ENCODE measurements at places on chromosomes 1 and 21.

DNA sequence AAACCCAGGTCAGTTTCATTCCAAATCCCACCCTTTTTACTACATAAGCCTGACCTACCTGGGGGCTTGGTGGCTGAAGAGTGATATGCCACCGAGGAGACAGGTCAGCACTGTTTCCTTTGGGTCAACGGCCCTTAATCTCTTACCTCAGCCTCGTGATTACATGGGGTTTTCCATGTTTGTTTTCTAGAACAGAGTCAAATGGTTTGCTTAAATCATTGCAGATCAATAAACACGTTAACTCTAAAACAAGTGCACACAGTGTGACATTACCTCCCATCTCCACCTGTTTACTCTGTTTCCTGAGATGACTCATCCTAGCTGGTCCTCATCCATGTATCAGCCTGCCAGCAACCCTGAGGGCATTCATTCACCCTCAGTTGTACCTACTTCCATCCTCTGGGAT lies 40.8 kb upstream of the TP53BP2 start:
- ATAC-seq, result no peak

- ATAC-seq, result no peak
These were observed 39.7 kb downstream of the ANKRD13C start for GRCh38 chr1:70314706-70315304.

GRCh38 chr1:58627221-58627620 lies 50.2 kb upstream of the TACSTD2 start:
- no peak for ATAC-seq

DNA sequence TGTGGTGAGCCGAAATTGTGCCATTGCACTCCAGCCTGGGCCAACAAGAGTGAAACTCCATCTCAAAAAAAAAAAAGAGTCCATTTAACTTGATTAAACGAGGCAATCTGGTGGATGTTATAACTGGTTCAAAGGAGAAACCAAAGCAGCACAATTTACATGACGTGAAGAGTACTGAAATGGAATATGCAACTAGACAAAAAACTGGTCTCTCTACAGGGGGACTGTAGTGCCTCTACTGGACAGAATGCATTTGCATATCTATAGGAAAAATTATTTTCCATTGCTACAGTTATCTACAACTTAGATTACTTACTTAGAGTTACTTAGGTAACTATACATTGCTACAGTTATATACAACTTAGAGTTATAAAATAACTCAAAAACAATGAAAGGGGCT lies 2.7 kb upstream of the CAPN2 start:
- no peak for ATAC-seq

GRCh38 chr1:228277491-228278431 lies 69.9 kb downstream of the OBSCN start:
- ATAC-seq, result no peak

DNA sequence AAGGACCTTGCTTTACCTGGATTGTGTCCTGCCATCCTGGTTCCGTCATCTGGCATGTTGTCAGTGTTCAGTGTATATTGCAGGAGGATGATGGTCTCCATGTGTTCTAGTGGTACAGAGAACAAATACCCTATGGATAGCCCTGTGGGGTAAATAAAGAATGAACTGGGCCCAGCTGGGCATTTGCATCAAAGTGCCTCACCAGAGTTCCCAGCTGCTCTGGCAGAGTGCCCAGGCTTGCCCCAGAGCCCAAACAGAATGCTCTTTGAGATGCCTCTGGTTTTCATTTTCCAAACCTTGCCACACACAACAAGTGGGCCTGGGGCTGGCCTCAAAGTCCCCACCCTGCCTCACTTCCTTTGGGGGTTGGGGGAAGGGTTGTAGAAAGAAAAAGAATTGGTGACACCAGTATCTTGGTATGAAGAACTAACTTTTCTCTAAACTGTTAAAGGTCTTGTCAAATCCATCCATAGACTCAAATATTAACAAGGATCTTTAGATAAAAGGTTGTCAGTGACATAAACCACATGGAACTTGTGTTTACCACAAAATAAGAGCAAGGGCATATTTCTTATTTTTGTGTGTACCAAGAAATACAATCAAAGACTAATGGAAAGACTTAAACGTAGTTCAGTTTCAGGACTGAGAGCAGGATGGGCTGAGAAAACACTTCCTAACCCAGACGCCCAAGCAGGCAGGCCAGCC lies 82.2 kb downstream of the LMO4 start:
- peak; percentile 72 for ATAC-seq

- ATAC-seq, result no peak
These were observed 360.6 kb upstream of the USP24 start for GRCh38 chr1:55575571-55576279.

GRCh38 chr1:54806931-54807611 lies 5.9 kb upstream of the TTC22 start:
- no peak for ATAC-seq

DNA sequence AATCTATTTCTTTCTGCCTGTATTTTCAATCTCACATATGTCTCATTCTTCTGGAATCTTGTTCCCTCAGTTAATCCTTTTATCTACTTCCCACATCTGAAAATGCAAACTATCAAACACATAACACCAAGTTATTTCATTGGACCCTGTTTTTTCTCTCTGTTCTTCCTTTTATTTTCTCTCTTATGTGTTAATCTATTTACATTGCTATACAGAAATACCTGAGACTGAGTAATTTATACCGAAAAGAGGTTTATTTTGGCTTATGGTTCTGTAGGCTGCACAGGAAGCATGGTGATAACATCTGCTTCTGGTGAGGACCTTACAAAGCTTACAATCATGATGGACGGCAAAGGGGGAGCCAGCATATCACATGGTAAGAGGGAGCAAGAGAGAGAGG lies 247.6 kb downstream of the TGFB2 start:
- no peak for ATAC-seq

DNA sequence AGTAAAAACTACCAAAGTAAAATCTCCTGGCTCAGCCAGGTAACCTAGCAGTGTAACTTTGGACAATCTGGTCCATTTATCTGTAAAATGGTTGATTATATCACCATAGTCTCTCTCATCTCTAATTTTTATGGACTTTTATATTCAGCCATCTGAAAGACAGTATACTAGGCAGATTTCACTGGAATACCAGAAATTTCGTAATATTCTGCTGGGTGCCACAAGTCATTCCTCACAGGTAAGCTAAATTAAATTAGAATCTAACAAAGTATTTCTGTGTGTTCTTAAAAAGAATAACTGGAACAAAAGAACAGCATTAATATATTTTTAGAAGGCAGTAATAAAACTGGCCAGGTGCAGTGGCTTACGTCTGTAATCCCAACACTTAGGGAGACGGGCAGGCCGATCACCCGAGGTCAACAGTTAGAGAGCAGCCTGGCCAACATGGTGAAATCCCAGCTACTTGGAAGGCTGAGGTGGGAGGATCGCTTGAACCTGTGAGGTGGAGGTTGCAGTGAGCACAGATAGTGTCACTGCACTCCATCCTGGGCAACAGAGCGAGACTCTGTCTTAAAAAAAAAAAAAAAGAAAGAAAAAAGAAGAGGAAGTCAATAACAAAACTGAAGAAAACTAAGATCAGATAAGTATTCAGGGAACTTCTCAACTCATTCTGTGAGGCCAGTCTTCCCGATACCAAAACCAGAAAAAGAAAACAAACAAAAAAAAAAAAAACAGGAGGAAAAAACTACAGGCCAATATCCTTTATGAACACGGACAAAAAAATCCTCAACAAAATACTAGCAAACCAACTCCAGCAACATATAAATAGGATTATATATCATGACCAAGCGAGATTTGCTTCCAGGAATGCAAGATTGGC lies 35.9 kb downstream of the PIK3R3 start:
- no peak for ATAC-seq

DNA sequence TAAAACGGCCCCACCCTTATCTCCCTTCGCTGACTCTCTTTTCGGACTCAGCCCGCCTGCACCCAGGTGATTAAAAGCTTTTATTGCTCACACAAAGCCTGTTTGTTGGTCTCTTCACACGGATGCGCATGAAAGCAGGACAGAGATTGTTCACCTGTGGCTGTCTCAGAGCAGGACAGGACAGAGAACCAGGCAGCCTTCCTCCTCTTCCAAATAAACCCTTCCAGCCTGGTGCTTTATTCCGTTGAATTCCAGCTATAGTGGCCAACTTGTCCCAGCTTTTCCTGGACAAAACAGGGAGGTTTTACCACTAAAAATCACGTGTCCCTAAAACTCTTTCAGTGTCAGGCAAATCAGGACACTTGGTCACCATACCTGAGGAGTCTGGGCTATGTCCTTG lies 9.5 kb upstream of the DMRTB1 start:
- no peak for ATAC-seq

GRCh38 chr1:246820666-246821065 lies 96.5 kb downstream of the SCCPDH start:
- no peak for ATAC-seq

- ATAC-seq, result peak; percentile 70
These were observed 50.9 kb downstream of the NTMT2 start for GRCh38 chr1:170196490-170197236.

DNA sequence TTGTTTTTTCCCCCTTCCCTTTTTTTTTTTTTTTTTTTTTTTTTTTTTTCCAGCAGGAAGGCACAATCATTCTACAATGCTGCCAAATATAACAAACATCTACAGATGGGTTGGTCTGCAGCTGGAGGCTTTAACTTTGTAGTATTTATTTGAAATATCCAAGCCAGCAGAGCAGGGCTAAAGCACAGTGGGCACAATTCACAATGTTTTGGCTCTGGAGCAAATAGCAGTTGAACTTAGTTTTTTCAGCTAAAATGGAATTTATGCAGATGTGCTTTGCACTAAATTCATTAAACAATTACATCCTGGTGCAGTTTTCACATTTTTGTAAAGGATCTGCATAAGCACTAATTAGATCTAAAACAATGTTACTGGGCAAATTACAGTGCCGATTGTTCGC lies 39.8 kb upstream of the ZBTB18 start:
- ATAC-seq, result no peak

DNA sequence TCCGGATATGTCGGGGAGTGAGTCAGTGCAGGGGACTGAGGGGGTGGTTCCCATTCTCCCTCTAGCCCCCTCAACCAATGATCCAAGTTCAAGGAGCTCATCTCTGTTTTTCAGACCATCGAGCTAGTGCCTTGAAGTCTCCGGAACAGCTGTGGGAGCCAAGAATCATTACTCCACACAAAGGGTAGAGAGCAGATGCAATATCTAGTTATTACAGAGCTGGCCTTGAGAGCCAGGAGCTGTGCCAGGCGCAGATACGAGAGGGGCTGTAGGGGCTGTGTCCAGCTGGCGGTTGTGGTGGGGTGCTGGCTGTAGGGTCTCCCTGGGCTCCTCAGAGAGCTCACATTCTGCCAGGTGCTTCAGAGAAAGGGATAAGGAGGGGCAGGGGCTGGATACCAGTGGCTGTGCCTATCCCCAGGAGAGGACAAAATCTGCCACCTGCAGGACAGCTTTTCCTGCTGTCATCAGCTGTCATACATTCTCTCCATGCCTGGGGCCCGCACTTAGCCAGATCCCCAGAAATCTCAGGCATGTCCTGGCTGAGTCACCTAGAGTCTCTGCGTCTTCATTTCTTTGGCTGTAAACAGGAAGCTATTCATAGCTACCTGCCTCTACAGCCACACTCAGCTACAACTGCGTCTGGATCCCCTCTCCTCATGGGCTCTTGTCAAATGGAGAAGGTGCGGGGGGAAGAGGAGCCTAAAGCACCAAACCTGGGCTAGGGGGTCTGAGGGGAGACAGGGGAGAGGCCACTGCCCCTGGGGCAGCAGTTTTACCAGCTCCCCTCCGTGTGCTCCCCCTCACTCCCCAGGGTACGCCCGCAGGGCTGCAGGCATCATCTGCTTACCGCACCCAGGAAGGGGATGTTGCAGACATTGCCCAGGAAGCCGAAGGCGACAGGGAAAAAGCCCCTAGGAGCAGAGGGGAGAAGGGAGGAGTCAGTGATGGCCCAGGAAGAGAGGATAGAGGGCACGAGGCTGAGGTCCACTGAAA lies 2.4 kb upstream of the KISS1 start:
- ATAC-seq, result peak; percentile 85

DNA sequence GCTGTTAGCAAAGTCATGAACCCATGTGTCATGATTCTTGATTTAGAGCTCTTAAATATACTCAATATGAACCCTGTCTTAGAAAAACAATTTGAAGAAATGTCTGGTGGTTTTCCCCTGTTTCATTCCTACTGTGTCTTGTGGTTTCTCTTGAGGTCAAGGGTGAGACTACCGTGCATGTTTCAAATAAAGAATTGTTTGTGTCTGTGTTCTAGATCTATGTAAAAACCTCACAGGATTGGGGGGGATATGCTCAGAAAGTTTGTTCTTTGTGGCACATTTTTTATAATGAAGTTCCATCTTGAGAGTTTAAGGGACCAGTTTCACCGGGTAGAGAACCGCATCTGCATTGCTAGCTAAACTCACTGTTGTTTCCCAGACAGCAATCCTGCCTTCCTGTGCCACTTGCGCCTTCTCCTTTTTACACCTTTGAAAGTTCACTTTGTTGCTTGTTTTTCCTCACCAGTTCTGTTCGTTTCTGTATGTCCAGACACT lies 30.9 kb upstream of the CACYBP start:
- no peak for ATAC-seq

DNA sequence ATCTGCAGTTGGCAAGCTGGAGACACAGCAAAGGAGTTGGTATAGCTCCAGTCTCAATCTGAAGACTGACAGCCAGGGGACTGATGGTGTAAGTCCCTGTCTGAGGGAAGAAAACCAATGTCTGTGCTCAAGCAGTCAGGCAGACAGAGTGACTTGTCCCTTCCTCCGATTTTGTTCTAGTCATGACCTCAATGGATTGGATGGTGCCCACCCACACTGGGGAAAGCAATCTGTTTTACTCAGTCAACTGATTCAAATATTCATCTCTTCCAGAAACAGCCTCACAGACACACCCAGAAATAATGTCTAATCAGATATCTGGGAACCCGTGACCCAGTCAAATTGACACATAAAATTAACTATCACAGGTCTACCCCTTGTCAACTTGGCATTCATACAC lies 11.9 kb upstream of the MRPL39 start:
- no peak for ATAC-seq

DNA sequence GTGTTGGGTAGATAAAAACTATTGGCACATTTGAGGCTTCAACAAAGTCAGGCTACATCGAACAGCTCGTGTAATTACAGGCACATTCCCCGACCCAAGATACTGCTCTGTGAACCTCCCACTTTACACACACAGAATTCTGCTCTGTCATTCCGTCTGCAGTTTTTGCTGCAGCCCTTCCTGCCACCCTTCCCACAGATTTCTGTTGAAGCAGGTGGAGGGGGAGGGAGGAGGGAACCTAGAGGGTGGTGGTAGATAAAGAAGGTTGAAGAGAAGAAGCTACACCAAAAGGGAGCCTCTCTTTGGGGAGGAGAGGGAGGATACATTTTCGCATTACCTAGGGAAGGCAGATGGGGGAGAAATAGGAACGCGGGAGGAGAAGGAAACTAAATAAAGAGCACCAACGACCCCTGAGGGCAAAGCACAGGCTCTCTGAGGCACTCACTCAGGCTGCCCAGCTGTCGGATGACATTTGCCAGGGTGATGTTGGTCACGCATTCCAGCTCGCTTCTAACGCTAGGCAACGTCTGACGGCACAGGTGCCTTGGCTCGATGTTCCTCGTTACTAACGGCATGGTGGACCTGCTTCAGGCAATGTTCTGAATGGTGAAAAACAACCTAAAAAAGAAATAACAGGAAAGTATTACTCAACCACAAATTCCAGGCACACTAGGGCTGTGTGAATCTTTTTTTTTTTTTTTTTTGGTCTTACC lies 36.0 kb downstream of the GPR3 start:
- peak; percentile 88 for ATAC-seq
